ENCODE measurements at places on chromosomes 12 and 14.

DNA sequence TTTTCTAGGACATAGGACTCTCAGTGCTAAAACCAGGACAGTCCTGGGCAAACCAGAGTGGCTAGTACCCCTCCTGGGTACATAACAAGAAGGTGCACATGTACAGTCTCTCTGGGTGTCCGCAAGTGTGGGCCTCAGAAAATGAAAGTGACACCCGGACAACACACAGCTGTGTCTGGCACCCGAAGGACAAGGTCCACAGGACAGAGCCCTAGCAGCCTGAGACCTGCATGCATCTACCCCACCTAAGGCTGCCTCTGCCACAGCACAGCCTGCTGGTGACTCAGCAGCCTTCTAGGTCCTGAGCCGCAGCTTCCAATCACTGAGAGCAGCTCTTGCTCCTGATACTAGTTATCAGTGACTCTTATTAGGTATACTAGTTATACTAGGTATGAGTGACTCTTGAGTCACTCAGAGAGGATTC, 784.1 kb upstream of the TBX3 start:
- DNase-seq = no peak

DNA sequence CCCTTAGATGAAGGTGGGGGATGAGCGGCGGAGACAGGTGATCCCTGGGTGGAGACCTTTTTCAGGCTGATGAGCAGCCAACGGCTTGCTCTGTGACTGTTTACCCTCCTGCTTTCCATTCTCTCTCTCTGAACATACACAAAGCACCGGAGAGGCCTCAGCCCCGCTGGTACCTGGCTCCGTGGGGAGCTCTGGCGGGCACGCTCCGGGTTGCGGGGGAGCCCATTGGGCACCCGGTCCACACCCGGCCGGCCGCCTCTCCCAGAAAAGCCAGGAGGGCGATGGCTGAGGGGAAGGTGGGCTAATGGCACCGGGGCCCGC, 545 bp downstream of the SMARCC2 start:
- peak; percentile 29 for DNase-seq

GRCh38 chr12:82608706-82609105, 78.0 kb upstream of the TMTC2 start:
- no peak for DNase-seq

- no peak for DNase-seq
Measured at GRCh38 chr12:3964439-3964838, 91.2 kb upstream of the PARP11 start.

DNA sequence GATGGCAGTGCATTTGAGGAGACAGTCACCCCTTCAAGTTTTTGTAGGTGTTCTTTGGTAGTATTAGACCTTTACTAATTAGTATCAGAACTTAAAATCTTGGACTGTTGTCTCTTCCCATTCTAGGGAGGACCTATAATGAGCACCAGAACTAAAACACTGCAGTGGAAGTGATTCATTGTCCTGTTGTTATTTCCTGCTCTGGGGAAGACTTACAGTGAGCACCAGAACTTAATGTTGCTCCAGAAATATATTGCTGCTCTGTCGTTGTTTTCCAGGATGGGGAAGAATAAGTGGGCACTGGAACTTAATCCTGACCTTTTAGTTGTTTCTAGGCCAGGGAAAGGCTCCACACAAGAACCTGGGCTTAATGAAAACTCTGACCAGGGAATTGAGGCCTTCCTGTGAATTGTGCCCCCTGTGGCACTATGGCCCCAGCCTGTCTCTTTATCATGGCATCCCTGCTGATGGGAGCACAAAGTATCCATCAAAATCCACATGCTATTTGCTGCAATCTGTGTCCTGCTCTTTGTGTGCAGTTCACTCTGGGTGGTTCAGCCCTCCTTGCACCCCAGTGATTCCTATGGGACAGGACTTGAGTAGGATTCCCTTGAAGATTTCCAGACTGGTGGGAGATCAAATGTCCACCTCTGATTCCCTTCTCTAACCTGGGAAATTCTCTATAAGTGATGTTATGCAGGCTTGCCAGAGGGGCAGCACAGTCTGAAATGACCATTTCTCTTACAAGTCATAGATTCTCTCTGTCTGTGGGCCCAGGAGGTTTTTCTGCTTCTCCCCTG, 175.8 kb downstream of the PAWR start:
- DNase-seq = no peak

DNA sequence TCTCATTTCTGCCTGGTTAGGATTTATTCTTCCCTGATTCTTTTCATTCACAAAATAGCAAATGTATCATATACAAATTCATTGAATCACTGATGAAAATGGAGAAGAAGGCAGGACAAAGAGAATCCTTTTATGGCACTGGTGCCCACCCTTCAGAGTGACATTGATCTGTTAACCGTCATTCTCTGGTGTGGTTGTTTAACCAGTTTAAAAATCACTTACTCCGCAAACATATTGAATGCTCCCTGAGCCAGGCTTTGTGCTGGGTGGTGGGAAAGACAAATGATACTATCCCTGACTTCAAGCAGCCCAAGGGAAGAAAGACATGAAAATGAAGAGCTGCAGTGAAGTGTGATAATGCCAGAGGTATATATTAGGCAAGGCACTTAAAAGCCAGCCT, 187.5 kb upstream of the SLC38A2 start:
- no peak for DNase-seq

DNA sequence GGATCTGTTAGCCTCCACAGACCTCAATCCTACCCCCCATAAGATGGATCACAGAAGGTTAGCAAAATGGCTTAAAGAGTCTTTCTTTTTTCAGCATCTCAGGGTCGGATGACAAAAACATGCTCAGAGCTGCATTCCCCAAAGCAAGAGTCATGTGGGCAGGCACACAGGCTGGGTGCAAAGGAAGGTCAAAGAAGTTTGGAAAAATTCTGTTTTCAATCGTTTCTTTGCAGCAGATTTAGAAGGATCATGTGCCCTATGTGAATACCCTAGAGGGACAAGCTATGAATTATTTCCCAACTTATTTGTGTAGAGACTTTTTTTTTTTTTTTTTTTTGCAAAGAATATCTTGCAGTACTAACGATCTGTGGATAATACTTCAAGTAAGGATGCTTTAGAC, 845.4 kb downstream of the VRK1 start:
- no peak for DNase-seq

DNA sequence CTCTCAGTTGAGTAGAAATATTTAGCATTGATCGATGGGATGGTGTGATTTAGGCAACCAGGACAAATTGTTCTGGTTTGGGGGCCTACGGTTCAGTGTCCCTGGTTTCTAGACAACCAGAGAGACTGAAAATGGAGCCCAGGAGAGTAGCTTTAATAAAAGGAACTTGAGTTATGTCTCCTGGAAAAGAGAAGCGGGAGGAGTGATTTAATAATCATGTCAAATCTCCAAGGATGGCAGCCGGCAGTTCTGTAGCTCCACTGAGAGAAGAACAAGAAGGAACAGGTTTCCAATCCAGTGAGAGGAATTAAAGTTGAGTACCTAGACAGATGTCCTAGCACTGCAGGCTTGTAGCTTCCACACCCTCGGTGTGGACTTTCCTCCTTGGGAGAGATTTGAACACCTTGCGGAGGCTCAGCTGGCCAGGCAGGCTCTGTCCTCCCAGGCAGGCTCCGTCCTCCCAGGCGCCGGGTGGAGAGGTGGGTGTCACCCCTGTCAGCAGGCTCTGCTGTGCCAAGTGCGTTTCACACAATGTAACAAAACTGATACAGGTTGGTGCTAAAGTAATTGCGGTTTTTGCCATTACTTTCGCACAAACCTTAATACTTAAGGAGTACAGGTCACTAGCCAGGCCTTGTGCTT, 45.9 kb downstream of the SLC6A12 start:
- DNase-seq = no peak

DNA sequence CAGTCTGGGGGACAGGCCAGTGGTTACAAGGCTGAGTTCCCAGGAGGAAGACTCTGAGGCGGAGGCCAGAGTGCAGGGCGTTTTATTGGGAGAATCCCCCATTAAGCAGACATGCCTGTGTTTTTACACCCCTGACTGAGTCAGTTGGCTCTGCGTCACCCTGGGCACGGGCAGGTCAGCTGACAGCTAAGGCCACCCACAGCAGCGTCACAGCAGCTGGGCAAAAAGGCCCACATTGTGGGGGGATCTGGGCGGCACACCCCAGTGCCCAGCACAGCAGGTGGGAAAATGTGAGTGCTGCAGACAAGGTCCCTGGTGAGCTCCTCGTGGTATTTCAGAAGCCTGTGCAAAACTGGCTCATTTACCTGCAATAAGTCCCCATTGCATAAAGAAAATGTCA, 184.7 kb downstream of the AACS start:
- no peak for DNase-seq

DNA sequence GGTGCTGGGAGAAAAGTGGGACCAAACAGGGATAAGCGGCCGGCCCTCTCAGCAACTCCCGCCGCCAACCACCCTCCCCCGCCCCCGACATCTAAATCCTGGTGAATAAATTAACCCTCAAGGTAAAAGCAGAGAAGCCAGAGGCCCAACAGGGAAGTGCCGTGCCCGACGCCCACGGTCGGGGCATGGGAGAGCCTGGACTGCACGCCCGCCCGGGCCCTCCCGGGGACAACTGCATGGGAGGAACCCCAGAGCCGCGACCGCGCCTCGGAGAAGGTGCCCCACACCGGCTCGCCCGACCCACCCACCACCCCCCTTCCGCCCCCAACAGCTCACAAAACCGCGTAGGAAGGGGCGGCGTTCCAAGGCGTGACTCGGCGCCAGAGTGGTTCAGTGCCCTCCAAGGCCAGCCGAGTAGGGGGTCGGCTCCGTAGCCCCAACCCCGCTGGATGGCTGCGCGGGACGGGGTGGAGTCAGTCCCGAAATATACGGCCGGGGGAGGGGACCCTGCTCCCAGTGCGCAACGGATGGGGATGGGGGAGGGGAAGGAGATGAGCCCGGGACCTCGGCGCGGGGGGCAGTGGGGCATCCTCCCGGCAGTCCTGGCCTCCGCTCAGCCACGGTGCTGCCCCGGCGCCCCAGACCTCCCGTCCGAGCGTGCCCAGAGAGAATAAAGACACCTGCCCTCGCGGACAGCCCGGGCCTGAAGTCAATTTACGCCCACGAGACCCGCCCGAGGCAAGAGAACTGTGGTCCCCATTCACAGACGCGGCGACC, 732 bp downstream of the SLC25A29 start:
- DNase-seq = peak; percentile 55

- DNase-seq = no peak
Measured at GRCh38 chr14:87756661-87757060, 236.3 kb downstream of the GALC start.

GRCh38 chr14:99427632-99428300, 52.9 kb downstream of the SETD3 start:
- DNase-seq = no peak

- no peak for DNase-seq
Measured at GRCh38 chr12:116174006-116174405, 103.5 kb downstream of the MED13L start.

GRCh38 chr12:53972152-53972702, 699 bp upstream of the HOXC11 start:
- no peak for DNase-seq

DNA sequence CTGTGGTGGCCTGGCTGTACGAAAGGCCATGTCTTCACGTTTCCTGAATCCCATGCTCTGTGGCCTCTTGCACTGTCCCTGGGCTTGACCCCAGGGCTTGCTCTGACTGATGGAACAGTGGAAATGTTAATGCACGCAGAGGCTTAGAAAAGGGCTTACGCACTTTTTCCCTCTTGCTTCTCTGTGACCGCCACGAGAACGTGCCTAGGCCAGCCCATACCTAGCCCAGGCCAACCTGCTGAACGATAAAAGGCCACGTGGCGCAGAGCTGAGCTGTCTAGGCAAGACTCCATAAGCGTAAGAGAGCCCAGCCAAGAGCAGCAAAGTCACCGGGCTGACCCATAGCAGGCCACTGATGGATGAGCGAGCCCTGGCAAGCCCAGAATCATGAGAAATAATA, 18.3 kb downstream of the TTC7B start:
- no peak for DNase-seq

- DNase-seq = peak; percentile 9
Measured at GRCh38 chr12:107435520-107435919, 250.1 kb upstream of the PWP1 start.

DNA sequence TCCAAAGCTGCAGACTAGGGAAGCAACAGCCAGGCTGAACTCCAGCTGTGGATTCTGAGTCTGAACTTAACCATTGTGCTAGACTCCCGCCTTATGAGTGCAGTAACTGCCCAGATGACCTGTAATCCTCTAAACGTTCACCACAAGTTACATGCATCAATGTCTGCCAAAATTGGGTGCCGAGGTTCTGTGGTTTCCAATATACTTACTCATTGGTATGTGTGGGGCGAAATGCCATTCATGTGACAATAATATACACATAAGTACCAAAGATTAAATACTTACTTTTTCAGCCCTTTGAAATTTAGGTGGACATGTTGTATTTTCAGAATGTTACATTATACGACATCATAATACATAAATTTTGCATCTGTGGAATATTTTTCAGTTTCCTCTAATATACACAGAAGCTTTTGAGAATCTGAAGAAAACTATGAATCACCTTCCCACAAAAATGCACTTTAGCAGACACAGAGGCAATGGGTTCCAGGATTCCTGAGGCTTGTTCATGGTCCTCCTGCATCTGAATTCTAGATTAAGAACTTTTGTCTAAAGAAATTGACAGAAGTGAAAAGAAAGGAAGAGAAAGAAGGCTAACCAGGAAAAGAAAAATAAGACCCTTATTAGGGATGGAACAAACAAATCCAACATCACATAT, 31.7 kb downstream of the GRIP1 start:
- DNase-seq = no peak

- no peak for DNase-seq
Measured at GRCh38 chr14:59788176-59788575, 82.4 kb downstream of the RTN1 start.

GRCh38 chr12:94140556-94140955, 7.8 kb upstream of the PLXNC1 start:
- peak; percentile 12 for DNase-seq

DNA sequence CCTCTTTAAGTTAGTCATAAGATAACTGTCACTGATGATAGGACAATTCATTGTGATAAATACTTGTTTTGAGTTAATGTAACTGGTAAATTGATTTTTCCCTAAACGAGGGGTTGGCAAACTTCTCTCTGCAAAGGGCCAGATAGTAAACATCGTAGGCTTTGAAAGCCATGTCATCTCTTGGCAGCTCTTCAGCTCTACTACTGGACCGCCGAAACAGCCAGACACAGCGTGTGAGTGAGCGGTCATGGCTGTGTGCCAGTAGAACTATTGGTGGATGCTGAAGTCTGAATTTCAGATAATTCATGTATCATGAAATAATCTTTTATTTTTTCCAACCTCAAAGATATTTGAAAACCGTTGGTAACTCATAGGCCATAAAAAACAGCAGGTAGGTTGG, 9.9 kb downstream of the PIWIL1 start:
- DNase-seq = no peak

DNA sequence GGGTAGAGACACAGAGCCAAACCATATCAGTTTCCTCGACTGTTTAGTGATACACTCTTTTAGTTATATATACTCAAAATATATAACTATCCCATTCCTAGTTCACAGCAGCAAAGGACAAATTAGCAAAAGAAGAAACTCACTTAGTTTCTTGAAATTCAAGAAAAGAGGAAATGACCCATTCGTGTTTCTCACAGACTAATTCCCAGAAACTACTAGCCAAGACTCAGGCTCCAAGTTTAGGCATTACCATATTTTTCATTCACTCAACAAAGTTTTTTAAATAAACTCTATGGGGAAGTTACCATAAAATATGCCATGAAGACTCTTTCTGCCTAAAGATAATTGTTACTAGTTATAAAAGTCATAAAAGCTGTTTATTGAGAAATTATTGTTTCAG, 152.3 kb upstream of the DAAM1 start:
- no peak for DNase-seq

GRCh38 chr14:95935228-95935822, 58.7 kb downstream of the TUNAR start:
- DNase-seq = no peak
